Vagina (tissue), 2 donors: ENCODE measurements at places on chromosomes 16 and 17.

DNA sequence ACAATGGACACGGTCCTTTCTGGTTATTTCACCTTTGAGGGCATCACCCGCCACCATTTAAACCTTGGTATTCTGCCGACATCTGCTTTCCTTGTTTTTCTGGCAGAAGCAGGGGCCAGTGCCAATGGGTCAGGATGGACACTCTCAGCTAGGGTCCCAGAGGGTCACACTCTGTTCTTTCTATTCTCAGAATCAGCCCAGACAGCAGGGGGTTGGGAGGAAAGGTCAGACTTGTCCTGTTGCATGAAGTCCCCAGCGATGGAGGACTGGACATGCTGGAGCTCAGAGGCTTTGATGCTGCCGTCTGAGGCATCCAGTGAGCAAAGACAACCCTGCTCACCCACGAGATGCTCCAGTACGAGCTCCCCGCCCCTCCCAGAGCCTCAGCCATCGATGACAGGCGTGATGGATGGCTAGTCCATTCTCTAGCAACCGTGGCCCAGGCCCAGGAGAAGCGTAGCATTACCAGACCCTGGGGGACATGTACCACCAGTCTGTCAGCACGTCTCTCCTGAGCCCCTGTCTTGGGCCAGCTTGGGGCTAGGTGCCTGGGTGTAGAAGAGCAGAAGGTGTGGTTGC is 62.0 kb downstream of the FOXL1 start:
- DNase-seq = no peak

GRCh38 chr16:680625-680945 is 375 bp downstream of the STUB1 start:
- no peak for DNase-seq

DNA sequence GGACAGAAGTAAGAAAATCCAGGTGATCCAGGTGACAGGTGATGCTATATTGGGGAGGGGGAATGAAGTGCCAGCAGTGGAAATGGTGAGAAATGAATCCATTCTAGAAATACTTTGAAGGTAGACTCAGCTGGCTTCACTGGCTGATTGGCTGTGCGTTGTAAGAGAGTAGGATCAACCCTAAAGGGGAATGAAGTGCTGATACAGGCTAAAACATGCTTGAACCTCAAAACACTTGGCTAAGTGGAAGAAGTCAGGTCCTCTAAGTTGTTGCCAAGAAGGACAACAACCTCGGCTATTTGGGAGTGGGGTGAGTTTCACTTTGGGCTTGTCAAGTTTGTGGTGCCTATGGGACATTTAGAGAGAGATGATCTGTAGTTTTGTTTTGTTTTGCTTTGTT is 24.1 kb upstream of the SCNN1B start:
- DNase-seq = no peak

DNA sequence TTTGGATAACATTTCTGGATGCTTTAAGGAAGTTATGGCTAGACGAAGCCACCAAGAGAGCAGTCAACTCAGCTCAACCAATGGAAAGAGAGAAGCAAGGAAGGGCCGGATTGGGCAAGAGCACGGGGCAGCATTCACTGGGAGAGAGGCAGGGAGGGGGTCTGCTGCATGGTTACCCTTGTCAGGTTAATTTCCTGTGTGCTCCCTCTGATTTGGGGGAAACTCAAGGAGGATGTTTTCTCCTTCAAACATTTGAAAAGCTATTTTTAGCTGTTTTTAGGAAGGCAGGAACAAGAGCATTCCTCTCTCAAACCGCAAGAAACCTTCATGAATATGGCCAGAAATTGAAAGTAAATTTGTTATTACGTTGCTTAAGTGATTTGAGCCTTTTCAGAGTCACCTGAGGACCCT is 118.5 kb upstream of the ZFHX3 start:
- no peak for DNase-seq

- DNase-seq = no peak
Observed at GRCh38 chr17:62611292-62611691, 16.2 kb upstream of the MRC2 start.

DNA sequence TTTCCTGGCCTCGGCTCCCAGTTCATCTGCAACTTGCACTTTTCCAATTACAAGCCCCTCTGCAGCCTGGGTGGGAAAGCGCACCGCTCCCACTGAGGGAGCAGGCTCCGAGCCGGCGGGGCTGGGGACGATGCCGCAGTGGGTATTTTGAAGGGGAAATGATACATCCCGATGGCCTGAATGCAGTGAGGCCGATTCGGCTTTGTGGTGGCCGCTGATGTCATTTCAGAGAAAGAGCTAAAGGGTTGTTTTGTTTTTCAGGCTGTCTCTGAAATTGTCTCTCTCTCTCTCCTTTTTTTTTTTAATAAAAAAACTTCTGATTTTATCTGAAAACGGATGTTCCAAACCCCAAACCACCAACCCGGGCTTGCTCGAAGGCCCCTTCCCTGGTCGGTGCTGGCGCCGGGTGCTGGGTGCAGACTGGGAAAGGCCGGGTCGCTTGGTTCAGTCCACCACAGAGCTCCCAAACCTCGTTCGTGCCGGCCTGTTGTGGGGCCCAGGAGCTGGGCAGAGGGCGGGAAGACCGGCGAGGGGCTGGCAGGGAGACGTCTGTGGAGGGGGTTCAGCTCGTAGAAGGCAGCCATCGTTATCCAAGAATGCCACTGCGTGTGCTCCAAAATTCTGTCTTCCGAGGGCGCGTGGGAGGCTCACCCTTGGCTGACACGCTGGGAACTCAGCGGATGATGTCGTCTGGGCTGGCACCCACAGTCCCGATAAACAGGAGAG is 102.8 kb downstream of the FOXL1 start:
- DNase-seq = no peak

- no peak for DNase-seq
Observed at GRCh38 chr16:67268136-67268579, 11.2 kb upstream of the PLEKHG4 start.

GRCh38 chr16:1991948-1992703 is 2.4 kb downstream of the SYNGR3 start:
- DNase-seq = no peak

DNA sequence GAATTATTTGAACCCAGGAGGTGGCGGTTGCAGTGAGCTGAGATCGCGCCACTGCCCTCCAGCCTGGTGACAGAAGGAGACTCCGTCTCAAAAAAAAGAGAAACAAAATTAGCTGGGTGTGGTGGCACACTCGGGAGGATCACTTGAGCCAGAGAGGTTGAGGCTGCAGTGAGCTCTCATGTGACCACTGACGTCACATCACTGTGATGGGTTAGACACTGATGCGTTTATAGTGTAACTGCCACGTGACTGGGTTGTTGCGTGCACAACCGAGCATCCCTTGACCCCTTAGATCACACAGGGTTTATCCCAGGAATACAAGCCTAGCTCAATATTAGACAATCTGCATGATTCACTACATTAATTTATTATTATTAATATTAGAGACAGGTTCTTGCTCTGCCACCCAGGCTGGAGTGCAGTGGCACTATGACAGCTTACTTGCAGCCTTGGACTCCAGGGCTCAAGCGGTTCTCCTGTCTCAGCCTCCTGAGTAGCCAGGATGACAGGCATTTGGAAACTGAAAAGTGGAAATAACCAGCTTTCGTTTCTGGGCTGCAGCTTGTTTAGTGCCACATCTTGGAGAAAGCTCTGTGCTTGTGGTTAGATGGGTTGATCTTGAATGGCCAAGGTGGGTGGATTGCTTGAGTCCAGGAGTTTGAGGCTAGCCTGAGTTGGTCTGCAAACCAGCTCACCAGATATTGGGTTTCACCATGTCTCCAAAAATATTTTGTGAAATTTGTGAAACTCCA is 26.4 kb upstream of the ABR start:
- DNase-seq = no peak
